ENCODE measurements at places on chromosomes 12 and 14.

DNA sequence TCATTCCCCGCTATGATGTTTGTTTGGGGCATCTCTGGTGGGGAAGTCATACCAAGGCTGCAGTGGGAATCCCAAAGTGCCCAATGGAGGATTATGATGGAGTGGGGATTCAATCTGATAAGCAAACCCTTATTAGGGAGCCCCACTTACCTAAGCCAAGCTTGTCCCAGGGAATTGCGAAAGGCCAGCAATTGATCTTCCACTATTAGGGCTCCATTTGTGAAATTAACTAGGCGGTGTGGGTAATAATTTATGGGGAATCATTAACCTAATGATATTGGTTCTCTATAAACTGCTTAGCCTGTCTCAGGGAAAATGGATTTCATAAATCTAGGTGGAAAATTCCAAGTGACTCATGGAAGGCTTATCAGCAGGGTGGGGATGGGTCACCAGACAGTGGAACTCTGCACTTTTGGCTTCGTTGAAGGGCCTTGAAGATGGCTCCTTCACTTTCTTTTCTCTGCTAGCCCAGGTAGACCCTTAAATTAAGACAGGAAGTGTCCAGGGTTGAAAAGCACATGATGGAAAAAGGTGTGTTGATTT lies 113.0 kb upstream of the WSCD2 start:
- DNase-seq: no peak

GRCh38 chr14:88248606-88249005 lies 74.5 kb downstream of the KCNK10 start:
- no peak for DNase-seq

- no peak for DNase-seq
Measured at GRCh38 chr12:104722601-104723534, 235.2 kb downstream of the SLC41A2 start.

DNA sequence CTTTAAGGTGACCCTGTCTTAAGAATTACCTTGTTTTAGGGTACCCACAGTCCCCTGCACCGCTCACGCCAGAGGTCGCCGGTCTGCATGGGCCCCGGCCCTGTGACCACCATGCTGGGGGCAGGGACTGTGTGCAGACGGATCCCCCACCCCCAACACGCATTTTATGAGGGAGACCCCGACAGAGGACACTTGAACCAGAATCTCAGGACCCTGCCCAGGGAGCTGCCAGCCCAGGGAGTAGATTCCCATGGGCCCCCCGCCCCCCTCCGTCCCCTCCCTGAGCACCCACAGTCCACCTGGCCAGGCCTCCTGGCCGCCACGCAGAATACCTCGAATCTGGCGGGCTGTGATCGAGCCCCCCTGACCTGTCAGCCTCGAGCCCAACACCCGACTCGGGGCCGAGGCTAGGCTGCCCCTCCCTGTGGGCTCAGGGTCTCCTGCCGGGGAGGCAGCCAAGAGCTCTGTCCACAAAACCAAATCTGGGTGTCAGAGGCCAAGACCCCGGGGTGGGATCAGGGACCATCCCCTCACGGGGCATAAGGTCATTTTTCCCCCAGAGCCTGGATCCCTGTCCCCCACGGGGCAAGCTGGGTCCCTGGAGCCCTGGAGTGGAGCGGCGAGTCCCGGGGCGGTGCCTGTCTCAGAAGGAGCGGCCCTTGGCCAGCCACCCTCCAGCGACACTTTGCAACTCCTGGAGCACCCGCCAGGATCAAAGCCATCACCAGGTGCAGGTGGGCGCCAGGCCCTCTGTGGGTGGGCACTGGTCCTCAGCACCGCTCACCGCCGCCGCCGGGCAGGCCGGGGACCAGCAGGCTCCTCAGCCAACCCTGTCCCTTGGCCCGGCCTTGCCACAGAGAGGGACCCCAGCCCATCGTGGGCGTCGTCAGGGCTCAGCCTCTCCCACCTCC lies 155.8 kb upstream of the PKP2 start:
- no peak for DNase-seq

DNA sequence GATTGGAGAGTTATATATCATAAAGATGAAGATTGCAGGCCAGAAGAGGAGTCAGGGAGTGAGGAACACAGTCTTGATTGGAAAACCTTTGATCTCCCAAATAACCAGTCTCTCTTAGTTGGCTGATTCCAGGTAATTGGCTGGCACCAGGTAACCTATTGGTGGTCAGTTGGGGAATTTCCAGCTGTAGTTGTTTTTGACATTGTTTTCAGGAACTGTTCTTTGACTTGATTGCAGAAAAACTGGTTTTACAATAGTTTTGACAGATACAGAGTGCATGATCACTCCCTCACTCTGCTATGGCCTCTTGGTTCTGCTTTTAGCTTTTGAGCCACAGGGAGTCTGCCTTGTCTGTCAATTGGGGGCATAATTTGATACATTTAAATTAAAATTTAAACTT lies 71.6 kb downstream of the ZNF641 start:
- DNase-seq: peak; percentile 32

- DNase-seq: no peak
Measured at GRCh38 chr14:69495341-69495921, 10.9 kb downstream of the PLEKHD1 start.

DNA sequence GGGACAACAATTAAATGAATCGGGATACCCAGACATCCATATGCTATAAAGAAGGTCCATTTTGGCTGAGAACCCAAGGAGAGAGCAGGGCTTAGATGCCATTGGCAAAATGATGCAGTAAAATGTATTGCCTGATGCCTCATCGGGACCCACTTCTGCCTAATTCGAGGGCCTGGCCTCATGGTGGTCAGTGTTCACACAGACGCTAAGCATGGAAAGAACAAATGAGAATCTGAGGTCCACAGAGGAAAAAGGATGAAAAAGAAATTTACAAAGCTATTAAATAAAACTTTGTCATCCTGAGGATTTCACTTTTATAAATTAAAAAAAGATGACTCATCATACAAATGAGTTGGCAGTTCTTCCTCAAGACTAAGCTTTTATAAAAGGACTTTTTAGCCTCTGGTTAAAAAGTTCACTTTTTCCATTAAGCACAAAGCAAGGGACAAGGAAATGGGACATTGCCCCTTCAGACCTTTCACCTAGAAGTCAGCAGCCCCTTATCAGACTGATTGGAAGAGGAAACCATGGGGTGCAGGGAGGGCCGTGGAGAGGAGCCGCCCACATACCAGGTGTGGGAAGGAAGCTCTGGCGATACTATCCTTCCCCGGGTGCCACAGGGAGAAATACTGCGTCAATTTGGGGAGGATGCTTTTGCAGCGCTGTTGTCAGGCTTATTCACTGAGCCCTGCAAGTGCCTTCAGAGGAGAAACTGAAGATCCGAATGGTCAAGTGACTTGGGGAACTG lies 176.0 kb downstream of the EGLN3 start:
- no peak for DNase-seq

GRCh38 chr14:64971943-64972791 lies at the start of gene RAB15:
TSS of gene RAB15 (minus strand) at chr14:64972336. CDS start at chr14:64972076, 260 bp downstream.
- DNase-seq: peak; percentile 62

DNA sequence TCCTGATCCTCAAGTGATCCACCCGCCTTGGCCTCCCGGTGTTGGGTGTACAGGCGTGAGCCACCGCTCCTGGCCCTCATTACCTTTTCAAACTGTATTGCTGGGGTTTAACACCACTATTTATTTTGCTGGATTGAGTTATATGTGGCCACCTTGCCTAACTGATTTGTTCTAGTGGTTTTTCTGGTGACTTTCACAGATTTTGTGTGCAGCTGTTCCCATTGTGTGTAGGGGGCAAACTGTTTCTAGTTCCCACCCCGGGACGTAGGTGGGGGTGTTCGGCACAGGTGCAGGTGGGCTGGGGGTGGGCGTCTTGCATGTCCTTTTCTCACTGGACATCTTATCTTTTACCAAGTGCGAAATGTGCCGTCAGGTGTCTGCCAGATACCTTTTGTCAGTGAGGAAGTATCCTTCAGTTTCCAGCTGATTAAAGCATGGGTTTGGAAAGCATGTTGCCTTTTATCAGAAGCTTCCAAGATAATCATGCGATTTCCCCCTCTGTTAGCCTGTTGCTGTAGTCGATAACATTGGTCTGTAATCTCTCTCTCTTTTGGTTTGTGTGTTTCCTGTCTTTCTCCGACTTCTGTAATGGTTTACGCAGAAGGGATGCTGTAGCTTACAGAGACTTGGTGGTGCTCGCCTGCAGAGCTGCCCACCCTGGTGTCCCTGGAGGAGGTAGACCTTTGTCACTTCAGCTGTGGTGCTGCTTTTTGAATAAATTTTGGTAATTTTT lies 33.6 kb downstream of the AACS start:
- no peak for DNase-seq

- DNase-seq: no peak
Measured at GRCh38 chr12:132373901-132374611, 44.7 kb upstream of the GALNT9 start.

DNA sequence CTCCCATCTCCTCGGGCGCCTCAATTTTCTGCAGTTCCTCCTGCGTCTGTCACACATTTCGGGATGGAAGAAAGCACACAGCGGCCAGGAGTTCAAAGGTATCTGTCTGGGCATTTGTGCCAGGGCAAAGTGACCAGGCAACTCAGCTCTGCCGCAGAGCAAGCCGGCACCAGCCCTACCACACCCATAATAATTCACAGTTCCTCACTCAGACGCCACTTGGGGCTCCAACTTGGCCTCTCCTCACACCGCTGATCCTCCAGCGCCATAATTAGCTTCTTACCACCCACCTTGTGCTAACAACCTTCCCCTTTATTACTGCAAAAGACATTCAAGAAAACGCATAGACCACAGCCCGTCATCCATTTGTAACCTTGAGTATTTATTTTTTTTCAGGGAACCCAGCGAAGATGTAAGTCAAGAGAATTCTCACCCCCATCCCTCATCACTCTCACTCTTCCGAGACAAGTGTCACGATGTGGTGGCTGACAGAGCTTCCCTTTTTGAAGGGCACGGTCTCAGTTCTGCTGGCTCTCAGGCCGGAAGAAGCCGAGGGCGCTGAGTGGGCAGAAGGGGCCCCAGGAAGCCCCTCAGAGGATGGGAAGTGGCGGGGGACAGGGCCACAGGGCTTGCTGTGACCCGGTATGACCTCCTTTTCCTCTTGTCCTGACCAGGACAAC lies 25.2 kb upstream of the NCOR2 start:
- no peak for DNase-seq

DNA sequence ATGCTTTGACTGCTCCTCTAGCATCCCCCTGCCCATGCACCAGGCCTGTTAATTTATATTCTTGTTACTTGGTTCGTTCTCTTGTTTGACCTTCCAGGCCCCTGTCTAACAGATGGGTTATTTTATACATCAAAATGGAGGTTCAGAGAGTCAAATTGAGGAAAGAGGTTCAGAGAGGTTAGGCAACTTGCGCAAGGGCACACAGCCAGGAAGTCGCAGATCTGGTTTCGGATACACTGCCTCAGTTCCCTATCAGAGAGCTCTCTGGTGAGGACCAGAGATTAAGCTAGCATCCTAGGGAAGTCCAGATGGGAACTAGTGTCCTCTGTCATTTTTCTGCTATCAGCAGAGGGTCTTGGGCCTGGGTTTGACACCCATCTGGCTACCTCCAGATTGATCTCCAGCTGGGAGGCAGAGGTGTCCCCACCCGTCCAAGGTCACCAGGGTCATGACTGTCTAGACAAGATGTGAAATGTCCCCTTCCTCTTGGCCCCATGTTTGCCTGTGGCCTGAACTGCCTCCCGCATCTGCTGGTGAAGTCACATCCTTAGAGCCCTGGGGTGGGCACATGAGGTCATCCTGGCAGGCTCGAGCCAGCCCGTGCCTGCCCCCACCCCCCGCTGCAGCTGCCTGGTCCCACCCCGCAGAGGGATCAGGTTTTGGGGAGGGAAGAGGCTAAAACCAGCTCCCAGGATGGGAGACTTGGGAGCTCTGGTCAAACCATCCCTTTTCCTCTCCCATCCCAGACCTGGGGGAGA lies 84.3 kb upstream of the NCOR2 start:
- DNase-seq: no peak

DNA sequence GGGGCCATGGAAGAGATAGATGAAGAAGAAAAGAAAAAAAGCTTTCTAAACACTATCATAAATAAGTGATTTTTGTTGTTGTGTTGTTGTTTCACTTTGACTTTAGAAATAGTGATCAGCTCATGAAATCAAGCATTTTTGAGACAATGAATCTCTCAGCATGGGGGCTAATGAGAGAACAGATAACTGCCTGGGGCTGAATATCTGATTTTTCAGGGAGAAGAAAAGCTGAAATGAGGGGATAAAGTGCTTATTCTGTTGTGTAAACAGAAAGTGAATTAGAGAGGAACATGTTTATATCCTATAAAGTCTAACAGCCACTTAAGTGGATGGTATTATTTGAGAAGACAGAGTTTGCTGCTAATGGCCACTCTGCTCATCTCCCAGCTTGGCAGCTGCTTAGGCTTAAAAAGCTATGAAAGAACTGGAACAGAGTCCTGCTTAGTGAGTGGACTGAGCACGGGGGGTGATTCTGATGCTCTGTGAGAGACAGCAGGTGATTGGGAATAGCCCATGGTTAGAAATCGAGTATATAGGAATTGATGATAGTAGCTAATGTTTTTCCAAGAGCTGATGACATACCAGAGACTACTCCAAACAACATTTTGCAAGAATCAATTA lies 646.1 kb upstream of the TMEM132C start:
- peak; percentile 18 for DNase-seq

DNA sequence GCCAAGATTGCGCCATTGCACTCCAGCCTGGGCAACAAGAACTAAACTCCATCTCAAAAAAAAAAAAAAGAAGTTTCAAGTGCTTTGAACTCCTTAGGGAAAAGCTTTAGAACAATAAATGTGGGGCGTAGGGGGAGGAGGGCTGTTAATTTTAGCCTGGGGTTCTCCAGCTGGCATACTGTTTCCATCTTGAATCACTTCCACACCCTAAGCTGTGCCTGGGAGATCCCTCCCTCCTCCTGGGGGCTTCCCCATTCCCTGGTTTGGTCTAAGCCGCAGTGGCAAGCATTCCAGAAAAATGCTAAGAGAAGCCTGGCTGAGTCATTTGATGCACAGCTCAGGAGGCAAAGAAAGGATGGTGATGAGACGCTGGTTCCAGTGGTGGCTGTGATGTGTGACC lies 2.3 kb upstream of the ZNF384 start:
- DNase-seq: no peak

- peak; percentile 65 for DNase-seq
Measured at GRCh38 chr12:1660304-1661187, 30.3 kb upstream of the ADIPOR2 start.

DNA sequence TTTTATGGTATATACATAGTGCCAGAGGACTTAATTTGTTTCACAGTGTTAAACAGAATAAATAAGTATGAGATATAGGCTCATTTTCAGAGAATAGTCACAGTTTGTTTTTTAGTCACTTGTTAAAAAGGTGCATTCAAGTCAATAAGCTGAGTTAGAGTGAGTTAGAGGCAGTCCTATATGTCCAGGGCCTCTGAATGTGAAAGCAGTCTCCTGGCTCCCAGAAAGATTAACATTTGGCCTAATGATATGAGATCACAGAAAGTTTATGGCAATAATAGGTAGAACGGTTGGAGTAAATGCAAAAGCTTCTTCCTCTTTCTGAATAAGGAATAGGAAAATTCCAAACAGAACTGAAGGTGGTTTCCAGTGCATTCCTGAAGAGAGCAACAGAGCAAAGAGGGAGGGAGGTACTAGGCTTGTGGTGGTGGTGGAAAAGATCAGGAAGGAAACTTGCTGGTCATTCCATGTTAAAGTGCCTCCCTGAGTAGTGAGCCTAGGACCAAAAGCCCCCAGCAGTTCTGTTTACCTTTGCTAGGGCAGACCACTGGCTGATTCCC lies 54.4 kb downstream of the SLC38A4 start:
- peak; percentile 50 for DNase-seq

GRCh38 chr12:92614001-92614400 lies 88.8 kb upstream of the PLEKHG7 start:
- no peak for DNase-seq

All from DMS53 (cell line).